PC-9 (cell line): ENCODE measurements at places on chromosomes 3 and 15. TPM values are rescaled to one million over a fixed set of nuclear protein-coding genes. Genes with fewer than 3 reads are reported as not detected.

ADAMTS7 gene
- total RNA-seq = 1.3 and 1.9 TPM in 2 replicates

SAMMSON gene
- not detected in 2 replicates for total RNA-seq

WWTR1 gene
- 73.5 and 85.3 TPM in 2 replicates for total RNA-seq

EXD1 gene
- 0.70 TPM in 1 of 2 replicates, not detected in the other for total RNA-seq

DNAH1 gene
- total RNA-seq = 5.9 and 6.6 TPM in 2 replicates

ST3GAL6 gene
- total RNA-seq = 5.4 and 6.6 TPM in 2 replicates

KCTD6 gene
- total RNA-seq = 7.8 and 10.3 TPM in 2 replicates

TEX9 gene
- total RNA-seq = 9.1 and 11.8 TPM in 2 replicates

CHRFAM7A gene
- not detected in 2 replicates for total RNA-seq

CPN2 gene
- total RNA-seq = not detected in 2 replicates

TTLL13 gene
- 0.93 and 0.96 TPM in 2 replicates for total RNA-seq

TUSC7 gene
- not detected in 2 replicates for total RNA-seq

PPIP5K1 gene
- 50.9 and 62.4 TPM in 2 replicates for total RNA-seq

OIP5 gene
- 23.9 and 25.4 TPM in 2 replicates for total RNA-seq

NTRK3 gene
- total RNA-seq = not detected in 2 replicates
